Chondrocyte (in vitro differentiated cells): ENCODE measurements at places on chromosomes 7 and 10.
A peak's percentile ranks its signal among the peaks of the same experiment; 100 is the strongest.

GRCh38 chr10:8967061-8967460 lies 912.6 kb downstream of the GATA3 start:
- DNase-seq = no peak

DNA sequence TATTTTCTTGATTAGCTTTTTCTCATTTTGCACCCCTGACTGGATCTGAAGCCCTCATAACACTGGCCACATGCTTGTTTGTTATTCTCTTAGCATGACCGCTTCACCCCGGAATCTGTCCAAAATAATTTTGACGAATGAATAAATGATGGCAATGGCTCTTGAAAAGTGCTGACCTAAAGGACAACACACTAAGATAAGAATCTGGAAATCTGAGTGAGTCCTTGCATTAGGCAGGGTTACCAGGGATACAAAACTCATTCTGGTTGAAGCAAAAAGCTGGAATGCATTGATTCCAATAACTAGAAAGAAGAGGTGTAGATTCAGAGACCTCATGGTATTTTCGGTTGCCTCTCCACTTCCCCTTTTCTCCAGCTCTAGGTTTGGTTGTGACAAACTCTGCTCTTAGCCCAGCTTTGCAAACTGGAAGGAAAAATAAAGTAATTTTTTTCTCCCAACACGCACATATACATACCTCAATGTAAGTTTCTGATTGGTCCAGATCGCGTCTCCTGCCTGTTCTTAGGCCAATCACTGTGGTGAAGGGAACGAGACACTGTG lies 157.4 kb downstream of the SKIDA1 start:
- DNase-seq = no peak

DNA sequence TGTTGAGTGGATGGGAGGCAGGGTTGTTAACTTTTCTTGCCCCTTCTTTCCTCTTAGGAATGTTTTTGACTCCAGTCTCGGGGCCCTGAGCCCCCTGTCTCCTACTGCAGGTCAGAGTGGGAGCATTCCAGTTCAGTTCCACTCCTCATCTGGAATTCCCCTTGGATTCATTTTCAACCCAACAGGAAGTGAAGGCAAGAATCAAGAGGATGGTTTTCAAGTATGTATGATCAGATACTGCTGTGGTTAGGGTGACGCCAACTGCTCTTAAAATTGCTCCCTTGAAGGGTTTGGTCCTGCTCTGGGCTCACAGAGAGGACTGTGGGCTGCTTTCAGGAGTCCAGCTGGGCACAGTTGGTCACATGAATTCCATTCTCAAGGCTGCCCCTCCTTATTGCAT lies 22.0 kb downstream of the VWA2 start:
- no peak for DNase-seq

DNA sequence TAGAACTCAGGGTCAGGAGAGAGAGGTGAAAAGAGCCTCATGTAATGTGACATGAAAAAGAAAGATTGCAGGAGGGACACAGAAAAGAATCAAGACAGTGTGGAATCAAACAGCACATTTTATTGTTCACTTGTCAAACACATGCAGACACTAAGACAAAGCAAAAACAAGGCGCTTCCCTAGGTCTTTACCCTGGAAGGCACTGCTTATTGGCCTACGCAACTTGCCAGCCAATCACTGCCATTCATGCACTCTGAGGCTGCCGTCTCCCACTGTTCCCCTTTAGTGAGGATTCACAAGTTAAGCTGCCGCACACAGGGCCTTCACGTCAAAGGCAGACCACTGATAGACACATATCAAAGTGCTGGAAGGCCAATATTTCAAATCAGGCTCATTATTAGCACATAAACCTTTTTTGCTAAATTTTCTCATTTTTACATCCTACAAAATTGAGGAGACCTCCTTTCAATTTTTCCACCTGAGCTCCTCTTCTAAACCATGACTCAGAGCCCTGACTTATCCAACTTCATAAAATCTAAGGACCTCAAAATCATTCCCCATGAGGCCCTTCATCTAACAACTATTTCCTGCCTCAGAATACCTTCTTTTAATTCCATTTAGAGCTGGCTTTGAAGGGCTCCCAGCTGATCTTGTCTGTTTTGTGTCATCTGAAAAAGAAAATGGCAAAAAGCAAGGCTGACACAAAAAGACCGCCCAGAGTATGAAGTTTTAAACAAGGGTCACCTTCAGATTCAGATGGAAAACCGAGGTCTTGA lies 149.4 kb downstream of the CHCHD3 start:
- no peak for DNase-seq

DNA sequence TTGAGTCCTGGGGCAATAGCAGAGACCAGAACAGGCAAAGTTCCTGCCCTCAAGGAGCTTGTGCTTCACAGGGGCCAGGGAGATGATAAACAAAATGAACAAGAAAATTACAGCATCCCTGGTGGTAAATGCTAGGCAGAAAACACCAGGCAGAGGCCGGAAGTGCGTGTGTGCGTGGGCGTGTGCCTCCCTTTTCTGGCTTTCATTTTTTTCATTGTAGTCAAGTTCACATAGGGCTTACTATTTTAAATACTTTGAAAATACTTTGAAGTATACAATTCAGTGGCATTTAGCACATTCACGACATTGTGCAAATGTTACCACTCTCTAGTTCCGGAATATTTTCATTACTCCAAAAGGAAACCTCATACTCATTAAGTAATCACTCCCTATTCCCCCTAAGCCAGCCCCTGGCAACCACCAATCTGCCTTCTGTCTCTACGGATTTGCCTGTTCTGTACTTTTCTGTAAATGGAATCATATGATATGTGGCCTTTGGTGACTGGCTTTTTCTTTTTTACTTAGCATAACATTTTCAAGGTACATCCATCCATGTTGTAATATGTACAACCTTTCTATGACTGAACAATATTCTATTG lies 88.1 kb upstream of the PDCD4 start:
- no peak for DNase-seq

GRCh38 chr10:71434760-71435394 lies 38.2 kb downstream of the CDH23 start:
- DNase-seq = no peak

GRCh38 chr10:29957236-29957635 lies 102.2 kb downstream of the JCAD start:
- no peak for DNase-seq

DNA sequence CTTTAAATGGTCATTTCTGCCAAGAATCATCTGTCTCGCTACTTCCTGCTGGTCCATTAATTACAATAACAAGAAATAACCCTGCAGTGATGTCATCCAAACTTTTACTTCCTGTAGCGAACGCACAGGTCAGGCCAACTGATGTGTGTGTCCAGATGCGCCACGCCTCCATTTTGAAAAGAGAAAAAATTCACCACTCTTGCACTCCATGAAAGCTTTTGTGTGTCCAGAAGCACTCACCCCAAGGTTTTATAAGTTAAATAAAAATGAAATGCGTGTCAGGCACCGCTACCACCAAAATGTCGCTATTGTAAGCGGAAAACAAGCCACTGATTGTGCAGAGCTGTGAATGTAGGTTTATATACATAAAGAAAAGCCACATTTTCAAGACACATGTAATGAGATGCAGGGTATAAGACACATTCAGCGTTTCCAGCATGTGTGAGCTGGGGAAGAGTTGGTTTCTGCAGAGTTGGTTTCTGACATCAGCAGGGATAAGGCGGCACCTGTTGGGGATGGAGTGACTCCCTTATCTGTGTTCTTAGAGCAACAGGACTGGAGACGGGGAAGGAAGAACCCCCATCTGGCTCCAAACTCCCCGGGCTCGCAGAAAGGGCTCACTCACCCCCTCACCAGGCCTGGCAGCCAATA lies 83.3 kb downstream of the CTBP2 start:
- peak; percentile 52 for DNase-seq

GRCh38 chr7:155228459-155228845 lies 69.2 kb upstream of the INSIG1 start:
- no peak for DNase-seq

DNA sequence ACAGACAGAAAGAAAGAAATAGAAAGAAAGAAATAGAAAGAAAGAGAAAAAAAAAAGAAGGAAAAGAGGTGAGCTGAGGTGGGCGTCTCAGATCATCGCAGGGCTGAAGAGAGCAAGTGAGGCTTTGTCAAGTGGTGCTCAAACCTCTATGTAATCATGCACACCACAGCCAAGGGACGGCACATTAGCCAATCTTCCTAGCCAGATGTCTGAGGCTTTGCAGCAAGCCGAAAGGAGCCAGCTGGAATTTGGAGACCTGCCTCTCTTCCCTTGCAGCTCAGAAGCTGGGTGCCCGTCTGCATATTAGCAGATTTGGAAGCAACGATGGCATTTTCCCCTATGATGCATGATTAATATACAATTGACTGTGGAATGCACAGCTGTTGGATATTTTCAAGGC lies 52.5 kb downstream of the ADRA2A start:
- DNase-seq = no peak

DNA sequence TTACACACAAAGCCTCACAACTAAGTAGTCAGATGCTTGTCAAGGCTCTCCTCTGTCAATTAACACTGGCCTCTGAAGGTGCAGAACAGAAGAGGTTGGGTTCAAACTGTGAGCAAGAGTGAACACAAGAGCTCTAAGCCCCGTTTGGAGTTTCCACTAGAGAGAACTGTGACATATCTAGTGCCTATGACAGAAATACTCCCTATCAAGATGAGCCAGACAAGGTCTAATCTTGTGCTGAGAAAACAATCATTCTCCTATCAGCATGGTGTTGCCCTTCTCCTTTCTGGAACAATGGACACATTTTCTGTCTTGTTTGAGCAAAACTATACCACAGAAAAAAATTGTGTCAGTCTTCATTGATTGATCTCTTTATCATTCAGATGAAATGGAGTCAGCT lies 62.4 kb upstream of the CCDC71L start:
- no peak for DNase-seq

- no peak for DNase-seq
Measured at GRCh38 chr10:79178614-79179163, 109.9 kb downstream of the ZMIZ1 start.

- DNase-seq = no peak
Measured at GRCh38 chr10:490256-490655, 199.2 kb downstream of the DIP2C start.

GRCh38 chr10:99430116-99430450 lies 341 bp downstream of the GOT1 start:
- no peak for DNase-seq

DNA sequence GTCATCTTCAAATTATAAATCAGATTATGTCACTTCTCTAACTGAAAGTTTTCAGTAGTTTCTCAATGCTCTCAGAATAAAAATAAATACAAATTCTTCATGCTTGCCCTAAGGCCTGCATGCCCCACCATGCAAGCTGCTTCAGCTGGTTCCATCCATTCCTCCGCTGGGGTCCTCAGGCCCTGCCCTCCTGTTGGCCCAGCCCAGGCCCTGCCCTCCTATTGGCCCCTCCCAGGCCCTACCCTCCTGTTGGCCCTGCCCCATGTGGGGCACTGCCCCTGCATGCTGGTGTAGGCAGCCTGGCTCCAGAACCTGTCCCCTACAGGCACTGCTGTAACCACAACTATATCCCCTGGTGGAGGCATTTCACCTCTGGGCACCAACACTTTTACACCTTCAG lies 109.3 kb upstream of the TCERG1L start:
- peak; percentile 83 for DNase-seq

GRCh38 chr10:58840840-58841435 lies 328.3 kb downstream of the BICC1 start:
- no peak for DNase-seq
